ENCODE measurements at places on chromosomes 6 and 20.

DNA sequence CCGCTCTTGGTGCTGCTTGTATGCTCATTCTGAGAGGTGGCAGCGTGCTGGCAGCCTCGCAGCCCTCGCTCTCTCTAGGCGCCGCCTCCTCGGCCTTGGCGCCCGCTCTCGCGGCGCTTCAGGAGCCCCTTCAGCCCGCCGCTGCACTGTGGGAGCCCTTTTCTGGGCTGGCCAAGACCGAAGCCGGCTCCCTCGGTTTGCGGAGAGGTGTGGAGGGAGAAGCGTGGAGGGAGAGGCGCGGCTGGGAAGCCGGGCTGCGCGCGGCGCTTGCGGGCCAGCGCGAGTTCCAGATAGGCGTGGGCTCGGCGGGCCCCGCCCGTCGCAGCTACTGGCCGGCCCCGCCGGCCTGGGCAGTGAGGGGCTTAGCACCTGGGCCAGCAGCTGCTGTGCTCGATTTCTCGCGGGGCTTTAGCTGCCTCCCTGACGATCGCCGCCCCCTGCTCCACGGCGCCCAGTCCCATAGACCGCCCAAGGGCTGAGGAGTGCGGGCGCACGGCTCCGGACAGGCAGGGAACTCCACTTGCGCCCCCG lies 19.5 kb upstream of the FAM8A1 start:
- no peak for DNase-seq

DNA sequence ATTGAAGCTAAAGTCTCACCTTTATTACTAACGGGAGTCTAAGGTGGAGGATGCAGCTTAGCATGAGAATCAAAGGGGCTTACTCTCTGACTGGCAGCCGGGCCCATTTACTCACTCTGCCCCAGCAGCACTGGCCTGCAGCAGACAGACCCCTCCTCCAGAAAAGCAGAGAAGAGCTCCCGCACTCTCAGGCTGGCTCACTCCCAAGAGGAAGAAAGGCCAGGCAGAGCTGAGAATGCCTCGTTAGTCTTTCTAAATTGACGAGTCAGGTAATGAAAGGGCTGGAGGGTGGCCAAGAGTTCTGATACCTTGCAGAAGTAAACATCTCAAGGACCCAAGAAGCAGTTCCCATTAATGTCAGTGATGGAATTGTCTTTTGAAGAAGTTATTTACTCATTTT lies 44.5 kb upstream of the IL20RA start:
- no peak for DNase-seq

GRCh38 chr6:36246506-36247268 lies 23.2 kb upstream of the PNPLA1 start:
- no peak for DNase-seq

GRCh38 chr6:15500078-15500740 lies 162.6 kb downstream of the DTNBP1 start:
- no peak for DNase-seq

DNA sequence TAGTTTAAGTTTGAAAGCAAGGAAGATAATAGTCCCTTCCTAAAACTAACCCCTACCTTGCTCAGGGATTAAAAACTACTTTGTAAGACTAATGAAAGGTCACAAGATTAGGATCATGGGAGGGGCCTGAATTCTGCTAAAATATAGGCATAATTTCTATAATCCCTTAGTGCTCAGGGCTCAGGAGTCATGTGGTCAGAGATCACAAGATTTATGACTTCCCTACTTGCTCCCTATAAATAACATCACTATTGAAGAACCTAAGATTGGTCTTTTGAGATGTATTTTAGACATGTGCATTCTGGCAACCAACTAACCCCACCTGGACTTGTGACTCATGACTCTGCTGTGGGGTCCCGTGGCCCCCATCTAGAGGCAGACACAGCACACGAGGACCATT lies 81.1 kb downstream of the STMND1 start:
- DNase-seq: no peak

- no peak for DNase-seq
Measured at GRCh38 chr20:25014816-25015215, 22.3 kb upstream of the APMAP start.

GRCh38 chr20:56289652-56290051 lies 41.1 kb downstream of the MC3R start:
- DNase-seq: no peak

GRCh38 chr6:17813542-17813941 lies 106.8 kb upstream of the NUP153 start:
- DNase-seq: no peak

DNA sequence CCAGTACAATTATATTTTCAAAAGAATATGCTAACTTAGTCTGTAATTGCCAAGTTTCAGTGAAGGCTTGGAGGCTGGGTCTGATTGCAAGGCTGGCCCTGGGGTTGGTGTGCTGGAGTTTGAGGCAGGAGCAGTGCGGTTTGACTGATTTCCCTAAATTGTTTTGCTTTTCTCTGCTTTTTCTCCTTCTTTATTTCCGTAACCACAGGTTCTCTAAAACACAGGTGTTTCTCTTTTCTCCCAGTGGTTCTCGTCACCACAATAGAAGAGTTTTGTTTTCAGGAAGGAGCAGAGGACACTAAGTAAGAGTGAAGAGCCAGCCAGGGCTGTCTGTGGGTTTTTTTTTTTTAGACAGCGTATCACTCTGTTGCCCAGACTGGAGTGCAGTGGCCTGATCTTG lies 8.2 kb upstream of the SNX9 start:
- DNase-seq: no peak

GRCh38 chr6:131399433-131399832 lies 173.6 kb upstream of the ARG1 start:
- no peak for DNase-seq

DNA sequence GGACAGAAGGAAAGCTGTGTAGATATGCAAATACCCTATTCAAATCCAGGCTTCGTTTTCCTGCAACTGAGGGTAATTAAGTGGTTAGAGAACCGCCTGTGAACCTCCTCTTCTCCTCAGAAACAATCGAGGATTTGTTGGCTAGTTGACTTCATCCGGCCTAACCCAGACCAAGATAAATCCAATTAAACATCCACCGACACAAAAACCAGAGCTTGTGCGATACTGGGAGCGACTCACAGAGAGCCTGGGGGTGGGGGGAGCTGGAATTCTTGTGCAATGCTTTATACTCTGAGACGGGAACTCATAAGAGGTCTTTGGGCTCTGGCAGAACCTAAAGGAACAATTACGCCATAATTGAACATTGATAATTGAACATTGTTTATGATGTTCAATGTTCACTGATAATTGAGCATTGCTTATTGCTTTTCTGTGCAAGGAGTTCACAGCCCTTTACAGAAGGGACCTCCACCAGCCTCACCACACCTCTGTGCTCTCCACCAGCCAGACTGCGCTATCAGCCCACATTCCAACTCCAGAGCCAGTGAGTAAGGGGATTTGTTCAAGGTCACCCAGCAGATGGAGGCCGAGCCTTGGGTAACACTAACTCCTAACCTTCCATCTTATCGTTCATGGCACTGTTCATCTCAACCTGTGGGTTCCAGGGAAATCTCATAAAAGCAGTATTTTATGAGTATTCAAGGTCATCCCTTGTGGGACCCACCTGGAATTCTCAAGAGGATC lies 429.6 kb upstream of the JARID2 start:
- DNase-seq: no peak

Data from caudate nucleus (tissue), 63 donors.